ENCODE measurements at places on chromosomes 6 and 20. TPM values are rescaled to one million over a fixed set of nuclear protein-coding genes. Genes with fewer than 3 reads are reported as not detected.

GRCh38 chr6:2838251-2838650, 3.4 kb downstream of the SERPINB1 start:
- no peak for DNase-seq

GRCh38 chr6:138031850-138032249, 75.4 kb downstream of the PERP start:
- DNase-seq: no peak

DNA sequence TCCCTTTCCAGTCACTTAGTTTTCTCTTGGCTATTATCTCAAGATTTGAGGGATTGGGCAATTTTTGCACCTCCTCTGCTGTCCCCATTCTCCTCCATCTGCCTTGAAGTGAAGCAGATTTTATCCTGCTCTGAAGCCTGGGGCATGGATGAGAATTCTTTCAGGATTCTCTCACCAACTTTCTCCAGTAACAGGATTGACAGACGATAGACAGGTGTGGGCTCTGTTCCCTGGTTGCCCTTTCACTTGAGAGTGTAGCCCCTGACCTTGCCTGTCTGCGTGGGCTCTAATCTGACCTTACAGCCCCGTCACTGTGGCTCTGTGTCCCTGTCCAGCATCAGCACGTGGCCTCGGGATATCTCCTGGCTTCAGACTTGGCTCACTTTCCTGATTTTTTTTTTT, 27.1 kb downstream of the CDYL start:
- DNase-seq: no peak

- DNase-seq: no peak
Observed at GRCh38 chr6:54013966-54014365, 97.3 kb upstream of the MLIP start.

GRCh38 chr6:159826968-159827647, 27.0 kb downstream of the PNLDC1 start:
- no peak for DNase-seq

GRCh38 chr6:148317739-148318138, 24.9 kb upstream of the SASH1 start:
- no peak for DNase-seq

DNA sequence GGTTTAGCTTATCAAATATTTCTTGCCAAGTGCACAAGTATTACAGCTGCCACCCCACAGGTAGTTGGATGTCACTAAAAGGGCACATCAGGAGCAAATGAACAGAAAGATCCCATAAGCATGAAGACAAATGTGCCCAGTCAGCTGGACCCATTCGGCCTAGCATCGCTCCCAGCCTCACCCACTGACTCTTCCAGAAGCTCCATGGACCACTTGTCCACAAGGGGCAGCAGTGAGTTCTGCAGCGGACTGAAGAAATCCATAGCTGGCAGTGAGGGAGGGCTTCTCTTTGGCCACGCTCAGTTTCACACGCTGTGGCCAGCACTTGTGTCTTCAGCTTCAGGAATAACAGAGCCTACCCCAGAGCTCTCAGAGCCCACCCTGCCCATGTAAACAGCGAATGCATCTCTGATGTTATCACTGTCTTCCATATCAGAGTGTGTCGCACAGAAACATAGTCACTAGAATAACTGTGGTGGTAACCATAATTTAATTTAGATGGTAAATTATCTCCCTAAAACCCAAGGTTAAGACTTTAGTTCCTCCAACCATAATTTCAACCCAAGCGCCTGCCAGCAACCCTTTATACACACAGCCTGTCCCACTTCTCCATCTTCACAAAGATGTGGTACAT, 15.8 kb downstream of the CGA start:
- DNase-seq: no peak

The NMBR gene
- total RNA-seq: not detected

The SLC35D3 gene
- 0.34 TPM for total RNA-seq

The ENPP5 gene
- total RNA-seq: 3.4 TPM

The POU5F1 gene
- total RNA-seq: 6.3 TPM

The ME1 gene
- total RNA-seq: 6.8 TPM

The FOXC1 gene
- 0.82 TPM for total RNA-seq

The C2 gene
- total RNA-seq: 6.1 TPM

The TGM6 gene
- total RNA-seq: not detected
